ENCODE measurements at places on chromosomes 5 and 9. TPM values are rescaled to one million over a fixed set of nuclear protein-coding genes. Genes with fewer than 3 reads are reported as not detected.

CER1 gene
- not detected for polyA plus RNA-seq

TERT gene
- polyA plus RNA-seq: 0.02 TPM

SH3GL2 gene
- polyA plus RNA-seq: 0.93 TPM

IFNA13 gene
- not detected for polyA plus RNA-seq

ZNG1E gene
- polyA plus RNA-seq: 24.4 TPM

DEPDC1B gene
- polyA plus RNA-seq: 0.69 TPM

SLC6A18 gene
- polyA plus RNA-seq: not detected

SLC27A6 gene
- polyA plus RNA-seq: 0.06 TPM

CCDC171 gene
- 0.40 TPM for polyA plus RNA-seq
